ENCODE measurements at places on chromosomes 12 and 14.

GRCh38 chr14:29446971-29447370, 480.7 kb downstream of the PRKD1 start:
- DNase-seq = no peak

DNA sequence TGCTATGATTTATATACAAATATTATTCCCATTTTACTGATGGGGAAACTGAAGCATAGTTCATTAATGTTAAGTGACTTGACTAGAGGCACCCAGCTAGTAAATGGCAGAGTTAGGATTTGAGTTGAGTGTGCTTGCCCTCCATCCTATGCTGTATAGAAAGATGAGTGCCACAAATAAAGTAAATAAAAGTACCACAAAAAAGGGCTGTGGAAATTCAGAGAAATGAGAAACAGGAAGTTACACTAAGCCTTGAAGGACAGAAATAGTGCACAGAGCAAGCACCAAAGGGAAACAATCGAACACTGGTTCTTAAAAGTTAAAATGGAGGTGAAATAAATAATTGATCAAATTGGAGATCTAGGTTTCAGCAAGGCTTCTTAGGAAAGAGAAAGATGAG, 9.2 kb upstream of the ABCD2 start:
- DNase-seq = peak; percentile 3

- peak; percentile 77 for DNase-seq
Observed at GRCh38 chr14:61337893-61338292, 16.5 kb downstream of the PRKCH start.

DNA sequence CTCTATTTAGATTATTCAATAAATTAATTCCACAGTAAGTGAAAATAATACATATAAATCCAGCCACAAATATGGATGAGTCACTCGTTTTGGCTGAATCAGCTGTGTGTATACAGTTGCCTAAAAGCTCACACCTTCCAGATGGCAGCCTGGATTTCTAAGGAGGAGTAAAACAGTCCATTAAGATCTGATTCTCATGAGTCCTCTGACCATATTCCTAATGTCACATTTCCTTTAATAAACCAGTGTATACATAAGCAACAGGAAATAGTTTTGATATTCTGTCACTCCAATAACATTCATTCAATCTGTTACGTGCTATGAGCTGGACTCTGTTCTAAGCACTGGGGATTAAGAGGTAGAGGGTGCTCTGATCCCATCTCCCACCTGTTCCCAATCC, 21.8 kb downstream of the MDM1 start:
- DNase-seq = no peak

- DNase-seq = no peak
Observed at GRCh38 chr12:93876360-93876759, 199.2 kb downstream of the CRADD start.
